Fibroblast of skin of abdomen (primary cell): ENCODE measurements at places on chromosomes 5 and 9.

GRCh38 chr9:13957089-13957488 is 356.9 kb downstream of the NFIB start:
- no peak for DNase-seq

- no peak for DNase-seq
Observed at GRCh38 chr5:107294211-107294550, 376.6 kb downstream of the EFNA5 start.

DNA sequence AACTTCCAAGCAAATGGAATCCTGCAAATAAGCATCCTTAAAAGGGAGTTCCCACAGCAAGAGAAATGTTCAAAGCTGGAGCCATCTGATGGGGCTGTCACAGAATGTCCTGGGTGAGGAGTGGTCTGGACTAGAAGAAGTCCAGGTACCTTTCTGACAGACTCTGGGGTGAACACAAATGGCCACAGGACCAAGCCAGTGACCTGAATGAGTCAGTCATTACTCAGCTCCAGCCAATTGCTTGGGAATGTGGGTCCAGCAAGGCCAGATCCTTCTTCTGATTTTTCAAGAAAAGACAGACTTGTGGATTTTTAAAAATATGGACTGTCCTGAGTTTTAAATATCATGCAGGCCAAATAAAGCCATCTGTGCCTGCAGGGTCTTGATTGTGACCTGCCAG is 30.1 kb downstream of the GALNT10 start:
- DNase-seq, result peak; percentile 54

DNA sequence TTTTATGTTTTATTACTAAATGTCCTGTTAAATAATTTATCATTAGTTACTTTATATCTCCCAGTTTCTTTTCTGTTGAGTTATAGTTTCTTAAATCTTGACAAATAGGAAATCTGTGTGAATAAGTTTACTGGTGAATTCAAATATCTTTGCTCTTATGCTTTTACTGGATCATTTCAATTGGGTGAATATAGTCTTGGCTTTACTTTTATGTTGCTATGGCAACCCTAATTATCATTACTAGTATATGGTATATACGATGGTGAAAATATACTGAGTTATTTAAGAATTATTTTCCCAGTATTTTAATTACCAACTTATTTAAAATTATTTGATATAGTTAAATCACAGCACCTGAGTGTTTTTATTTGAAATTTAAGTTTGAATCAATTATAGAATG is 363.0 kb downstream of the CDH10 start:
- no peak for DNase-seq

GRCh38 chr9:13942695-13943094 is 371.2 kb downstream of the NFIB start:
- peak; percentile 96 for DNase-seq

GRCh38 chr5:148739524-148739923 is 85.2 kb upstream of the HTR4 start:
- DNase-seq, result no peak

- DNase-seq, result no peak
Observed at GRCh38 chr5:167525004-167525403, 766.4 kb upstream of the WWC1 start.

DNA sequence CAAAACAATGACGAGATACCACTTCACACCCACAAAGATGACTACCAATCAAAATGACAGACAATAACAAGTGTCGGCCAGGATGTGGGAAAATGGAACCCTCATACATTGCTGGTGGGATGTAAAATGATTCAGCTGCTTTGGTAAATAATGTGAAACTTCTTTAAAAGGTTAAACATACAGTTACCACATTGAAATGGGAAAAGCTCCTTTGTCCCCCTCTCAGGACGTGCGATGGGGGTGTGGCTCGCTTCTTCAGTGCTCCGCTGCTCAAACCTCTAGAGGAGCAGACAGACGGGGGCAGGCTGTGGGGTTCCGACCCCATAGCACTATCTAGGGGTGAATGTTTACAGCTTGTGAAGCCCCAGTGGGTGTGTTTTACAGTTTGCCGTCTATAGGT is 8.0 kb upstream of the PLPP6 start:
- no peak for DNase-seq

- no peak for DNase-seq
Observed at GRCh38 chr5:126682856-126683255, 82.1 kb downstream of the PHAX start.

DNA sequence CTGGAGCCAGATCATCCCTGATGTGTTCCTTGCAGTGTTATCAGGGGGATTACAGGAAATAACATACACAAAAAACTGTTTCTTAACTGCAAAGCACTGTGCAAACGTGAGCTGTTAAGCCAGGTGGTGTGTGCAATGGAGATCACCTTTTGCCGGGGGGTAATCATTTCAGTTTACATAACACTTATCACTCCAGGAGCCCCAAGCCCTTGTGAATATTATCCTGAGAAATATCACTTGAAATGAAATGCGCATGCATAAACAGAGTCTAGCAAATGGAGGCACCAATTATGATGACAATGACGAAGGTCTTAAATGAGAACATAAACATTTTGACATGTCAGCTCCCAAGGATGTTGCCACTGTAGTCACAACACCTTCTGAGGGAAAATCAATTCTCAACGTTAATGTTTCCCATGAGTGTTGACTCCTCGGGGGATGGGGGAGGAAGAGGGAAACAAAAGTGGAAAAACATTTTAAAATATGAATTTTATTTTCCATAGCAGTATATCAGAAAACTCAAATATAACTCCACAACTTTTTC is 54.5 kb upstream of the RAD23B start:
- no peak for DNase-seq
